ENCODE measurements at places on chromosomes 2 and 18.

- no peak for DNase-seq
Observed at GRCh38 chr2:11574176-11575046, 40.6 kb downstream of the GREB1 start.

DNA sequence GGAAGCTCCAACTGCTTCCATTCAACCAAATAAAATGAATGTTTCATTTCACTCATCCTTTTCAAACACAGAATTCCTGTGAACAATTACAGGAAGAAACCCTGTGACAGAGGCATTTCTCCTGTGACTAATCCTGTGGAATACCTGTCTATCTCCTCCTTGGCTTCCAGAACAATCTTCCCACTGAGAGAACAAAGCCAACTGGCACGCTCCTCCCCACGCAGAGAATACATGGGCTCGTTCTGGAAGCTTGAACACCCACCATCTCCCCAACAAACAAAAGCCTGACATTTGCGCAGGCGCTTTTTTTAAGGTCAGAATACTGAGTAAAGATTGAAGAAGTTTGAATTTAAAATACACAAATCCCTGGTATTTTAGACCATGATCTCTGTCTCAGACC is 104.7 kb upstream of the SLC66A3 start:
- no peak for DNase-seq

DNA sequence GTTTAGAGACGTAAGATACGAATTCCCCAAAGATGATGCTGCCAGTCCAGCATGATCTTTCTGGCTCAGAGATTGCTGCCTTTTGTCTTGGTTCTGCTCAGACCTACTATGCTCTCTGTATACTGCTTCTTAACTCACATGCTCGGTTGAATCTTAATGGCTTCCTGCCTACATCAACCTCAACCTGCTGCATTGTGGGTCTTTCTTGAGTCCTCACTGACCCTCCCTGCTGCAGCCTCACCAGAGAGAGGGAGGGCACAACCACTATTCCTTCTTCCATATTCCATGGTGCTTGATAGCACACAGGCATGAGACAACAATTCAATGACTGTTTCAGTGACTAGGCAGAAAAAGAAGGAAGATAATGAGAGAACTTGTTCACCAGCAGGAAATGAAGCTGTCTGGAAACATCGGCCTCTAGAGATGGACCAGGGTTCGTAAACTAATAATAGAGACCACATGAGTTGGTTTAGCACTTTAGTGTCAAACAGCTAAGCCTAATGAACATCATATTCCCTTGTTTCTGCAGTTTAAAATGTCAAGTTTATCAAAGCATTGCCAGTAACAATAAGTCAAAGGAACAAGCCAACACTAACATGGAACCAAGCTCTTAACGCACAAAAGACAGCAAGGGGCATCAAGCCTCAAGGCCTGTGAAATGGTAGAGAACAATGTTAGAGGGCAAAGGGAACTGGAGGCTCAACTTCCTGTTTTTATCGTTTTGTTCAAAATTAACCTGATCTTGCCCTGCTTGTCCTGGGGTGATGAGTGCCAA is 333.9 kb downstream of the PDE11A start:
- no peak for DNase-seq

DNA sequence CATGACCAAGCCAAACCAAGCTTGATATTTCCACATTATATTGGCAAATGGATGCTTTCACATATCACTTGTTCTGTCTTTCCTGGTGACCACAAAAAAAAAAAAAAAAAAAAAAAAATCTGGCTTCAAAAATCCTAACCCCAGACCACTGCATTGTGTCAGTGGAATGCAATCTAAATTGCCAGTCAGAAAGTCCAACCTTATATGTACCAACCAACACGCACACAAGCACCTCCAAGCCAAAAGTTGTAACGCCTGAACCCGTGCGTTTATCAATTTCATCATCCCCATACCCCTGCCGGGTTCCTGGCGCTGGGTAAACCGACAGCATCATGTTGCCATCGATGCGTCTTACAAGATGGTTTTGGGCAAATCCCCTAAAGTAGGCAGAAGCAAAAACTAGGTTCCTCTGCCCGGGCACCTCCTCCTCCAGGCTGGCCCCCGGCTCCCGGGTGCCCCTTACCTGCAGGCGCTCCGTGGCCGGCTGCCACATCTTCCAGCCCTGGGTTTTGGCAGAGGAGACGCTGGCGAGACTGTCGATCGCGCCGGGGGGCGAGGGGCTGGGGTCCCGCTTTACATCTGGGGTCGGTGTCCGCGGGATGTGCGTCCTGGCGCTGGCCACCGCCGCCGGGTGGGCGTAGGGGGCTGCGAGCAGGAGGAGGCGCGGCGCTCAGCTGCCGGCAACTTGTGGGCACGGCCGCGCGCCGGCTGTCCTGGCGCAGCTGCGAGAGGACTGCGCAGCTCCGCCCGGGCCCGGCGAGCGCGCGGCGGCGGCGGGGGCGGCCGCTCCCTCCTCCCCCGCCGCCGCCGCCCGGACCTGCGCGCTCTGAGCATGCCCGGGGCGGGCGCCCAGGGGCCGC is at the start of gene PID1:
PID1 (minus strand) TSS at position 737 of the 860 bp plus-strand sequence; CDS start at position 493, 244 bp downstream.
- DNase-seq, result peak; percentile 53

DNA sequence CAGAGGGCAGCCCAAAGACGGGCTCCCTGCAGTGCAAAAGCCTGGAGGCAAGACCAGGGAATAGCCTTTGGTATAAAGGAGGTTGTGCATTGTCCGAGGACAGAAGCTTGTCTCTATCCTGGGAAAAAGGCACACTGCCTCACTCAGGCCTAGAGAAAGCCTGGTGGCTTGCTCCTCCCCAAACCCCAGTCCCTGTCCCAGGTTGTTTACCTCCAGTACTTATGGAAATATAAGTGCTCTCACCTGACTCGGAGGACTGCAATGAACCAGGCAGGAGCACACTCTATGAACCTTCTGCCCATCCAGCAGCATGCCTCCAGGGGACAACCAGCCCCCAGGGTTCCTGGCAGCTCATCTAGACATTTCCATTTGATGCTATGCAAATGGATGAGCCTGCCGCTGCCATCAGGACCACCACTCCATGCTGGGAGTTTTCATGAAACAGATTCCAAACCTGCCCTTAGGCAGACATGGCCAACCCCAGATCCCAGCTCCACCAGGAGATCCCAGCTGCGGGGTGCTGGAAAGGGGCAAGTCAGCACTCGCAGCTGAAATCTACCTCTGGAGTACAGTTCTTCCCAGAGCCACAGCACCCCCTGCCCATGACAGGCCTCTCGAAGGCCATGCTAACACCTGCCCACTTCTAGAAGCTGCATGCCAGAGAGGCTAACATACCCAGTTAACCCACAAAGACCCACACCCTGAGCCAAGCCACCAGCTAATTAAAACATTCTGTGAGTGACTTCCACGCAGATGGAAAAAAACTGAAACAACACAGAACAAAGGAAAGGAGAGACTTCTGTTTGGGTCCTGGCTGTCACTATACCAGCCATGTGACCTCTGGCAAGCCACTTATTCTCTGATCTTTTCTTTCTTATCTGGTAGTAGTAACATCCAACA is 101.7 kb downstream of the TTC32 start:
- no peak for DNase-seq
